ENCODE measurements at places on chromosomes 12 and 14.
A peak's percentile ranks its signal among the peaks of the same experiment; 100 is the strongest.

DNA sequence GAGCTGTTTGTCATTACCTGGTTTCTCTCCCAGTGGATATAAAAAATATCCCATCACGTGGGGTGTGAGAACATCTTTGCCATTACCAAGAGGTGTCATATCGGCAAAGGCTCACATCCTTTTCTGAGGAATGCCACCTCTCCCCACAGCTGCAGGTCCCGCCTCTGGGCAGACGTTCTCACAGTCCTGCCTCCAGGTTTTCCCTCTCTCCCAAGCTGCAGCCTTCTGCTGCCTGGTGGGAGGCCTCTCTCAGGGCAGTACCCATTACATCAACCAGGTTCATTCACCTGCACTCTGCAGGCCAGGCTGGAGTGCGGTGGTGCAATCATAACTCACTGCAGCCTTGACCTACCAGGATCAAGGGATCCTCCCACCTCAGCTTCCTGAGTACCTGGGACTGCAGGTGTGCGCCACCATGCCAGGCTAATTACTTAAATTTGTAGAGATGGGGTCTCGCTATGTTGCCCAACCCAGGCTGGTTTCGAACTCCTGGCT is 15.0 kb upstream of the TMEM119 start:
- no peak for DNase-seq

- DNase-seq: no peak
These were observed 1178.7 kb downstream of the AACS start for GRCh38 chr12:126243814-126244440.

GRCh38 chr12:43011383-43011926 is 421.9 kb upstream of the PRICKLE1 start:
- DNase-seq: no peak

- no peak for DNase-seq
These were observed 33.4 kb upstream of the RNASE3 start for GRCh38 chr14:20857630-20858261.

GRCh38 chr14:100803226-100803625 is 22.7 kb upstream of the MEG3 start:
- no peak for DNase-seq

DNA sequence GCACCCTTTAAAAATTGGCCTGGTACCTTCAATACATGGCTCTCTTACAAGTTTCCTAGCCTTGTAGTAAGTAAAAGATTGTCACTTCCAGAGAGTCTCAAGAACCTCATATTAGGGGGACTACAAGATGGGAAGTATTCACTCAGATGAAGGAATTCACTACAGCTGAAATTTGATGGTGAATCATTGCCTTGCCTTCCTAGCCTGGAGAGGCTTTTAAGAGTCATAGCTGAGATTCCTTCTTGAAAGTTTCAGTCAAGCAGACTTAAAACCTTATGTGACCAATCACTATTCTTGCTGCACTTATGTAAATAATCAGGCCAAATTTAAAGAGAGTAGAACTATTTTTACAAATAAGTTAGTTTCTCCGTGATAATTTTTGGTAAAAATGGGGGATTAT is 451.6 kb downstream of the TRHDE start:
- DNase-seq: no peak

GRCh38 chr12:34264110-34264509 is 241.8 kb downstream of the ALG10 start:
- DNase-seq: no peak

- DNase-seq: peak; percentile 17
These were observed 227.1 kb downstream of the C12orf50 start for GRCh38 chr12:87801860-87802720.

GRCh38 chr12:127035011-127035879 is 1231.7 kb upstream of the TMEM132C start:
- DNase-seq: no peak

DNA sequence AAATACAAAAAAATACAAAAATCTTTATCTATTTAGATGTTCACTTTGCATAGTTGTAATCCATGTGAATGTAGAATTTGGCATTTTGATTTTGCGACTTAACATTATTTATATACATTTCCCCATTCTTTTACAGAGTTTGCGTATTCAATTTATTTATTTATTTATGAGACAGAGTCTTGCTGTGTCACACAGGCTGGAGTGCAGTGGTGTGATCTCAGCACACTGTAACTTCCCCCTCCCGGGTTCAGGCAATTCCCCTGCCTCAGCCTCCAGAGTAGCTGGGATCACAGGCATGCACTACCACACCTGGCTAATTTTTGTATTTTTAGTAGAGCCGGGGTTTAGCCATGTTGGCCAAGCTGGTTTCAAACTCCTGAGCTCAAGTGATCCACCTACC is 25.3 kb upstream of the STRN3 start:
- DNase-seq: no peak

DNA sequence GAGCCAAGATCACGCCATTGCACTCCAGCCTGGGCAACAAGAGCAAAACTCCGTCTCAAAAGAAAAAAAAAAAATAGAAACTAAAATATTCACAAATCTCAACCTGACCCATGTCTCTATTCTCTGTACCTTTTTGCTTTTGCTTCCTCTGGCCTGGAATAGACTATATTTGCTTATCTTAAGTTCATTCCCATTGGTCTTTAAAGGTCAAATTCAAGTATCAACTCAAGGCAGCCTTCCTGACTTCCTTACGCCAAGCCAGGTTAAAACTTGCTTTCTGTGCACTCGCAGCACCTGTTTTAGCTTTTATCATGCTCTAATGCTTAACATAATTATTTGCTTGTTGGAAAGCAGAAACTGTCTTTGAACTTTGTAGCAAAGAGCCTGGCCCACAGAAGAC is 14.8 kb downstream of the PYM1 start:
- DNase-seq: no peak

- DNase-seq: no peak
These were observed 480 bp downstream of the PTPN6 start for GRCh38 chr12:6951551-6952120.

DNA sequence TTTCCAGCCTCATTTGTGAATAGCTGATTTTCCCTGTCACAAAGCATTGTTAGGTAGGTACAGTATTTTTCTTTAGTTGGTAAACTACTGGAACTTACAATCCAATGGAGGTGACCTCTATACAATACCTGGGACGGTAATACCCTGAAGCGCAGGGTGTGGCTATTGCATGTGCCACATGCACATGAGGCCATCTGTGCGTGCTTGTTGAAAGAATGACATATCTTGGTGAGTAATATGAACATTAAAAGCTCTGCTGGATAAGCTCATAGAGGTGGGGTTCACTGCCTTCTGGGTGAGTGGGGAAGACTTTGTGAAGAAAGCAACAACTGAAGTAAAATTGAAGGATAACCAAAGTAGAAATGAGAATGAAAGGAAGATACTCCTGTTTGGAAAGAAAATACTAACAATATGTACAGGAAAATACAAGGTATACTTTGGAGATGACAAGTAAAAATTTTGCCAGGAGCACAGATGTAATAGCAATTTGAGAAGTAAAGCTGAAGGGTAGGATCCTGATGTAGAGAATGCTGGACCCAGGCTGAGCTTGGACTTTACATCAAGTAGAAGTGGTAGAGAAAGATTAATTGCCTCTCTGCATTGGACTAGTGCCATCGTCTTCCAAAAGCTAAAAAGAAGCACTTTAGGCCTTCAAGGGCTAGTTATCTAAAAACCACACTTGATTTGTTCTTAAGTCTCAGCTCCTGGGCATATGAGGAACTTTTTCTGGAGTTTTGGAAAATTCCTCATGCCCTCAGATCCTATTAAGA is 97.1 kb downstream of the SLC38A6 start:
- DNase-seq: no peak

- DNase-seq: no peak
These were observed 60.2 kb upstream of the MDM1 start for GRCh38 chr12:68392376-68392775.

DNA sequence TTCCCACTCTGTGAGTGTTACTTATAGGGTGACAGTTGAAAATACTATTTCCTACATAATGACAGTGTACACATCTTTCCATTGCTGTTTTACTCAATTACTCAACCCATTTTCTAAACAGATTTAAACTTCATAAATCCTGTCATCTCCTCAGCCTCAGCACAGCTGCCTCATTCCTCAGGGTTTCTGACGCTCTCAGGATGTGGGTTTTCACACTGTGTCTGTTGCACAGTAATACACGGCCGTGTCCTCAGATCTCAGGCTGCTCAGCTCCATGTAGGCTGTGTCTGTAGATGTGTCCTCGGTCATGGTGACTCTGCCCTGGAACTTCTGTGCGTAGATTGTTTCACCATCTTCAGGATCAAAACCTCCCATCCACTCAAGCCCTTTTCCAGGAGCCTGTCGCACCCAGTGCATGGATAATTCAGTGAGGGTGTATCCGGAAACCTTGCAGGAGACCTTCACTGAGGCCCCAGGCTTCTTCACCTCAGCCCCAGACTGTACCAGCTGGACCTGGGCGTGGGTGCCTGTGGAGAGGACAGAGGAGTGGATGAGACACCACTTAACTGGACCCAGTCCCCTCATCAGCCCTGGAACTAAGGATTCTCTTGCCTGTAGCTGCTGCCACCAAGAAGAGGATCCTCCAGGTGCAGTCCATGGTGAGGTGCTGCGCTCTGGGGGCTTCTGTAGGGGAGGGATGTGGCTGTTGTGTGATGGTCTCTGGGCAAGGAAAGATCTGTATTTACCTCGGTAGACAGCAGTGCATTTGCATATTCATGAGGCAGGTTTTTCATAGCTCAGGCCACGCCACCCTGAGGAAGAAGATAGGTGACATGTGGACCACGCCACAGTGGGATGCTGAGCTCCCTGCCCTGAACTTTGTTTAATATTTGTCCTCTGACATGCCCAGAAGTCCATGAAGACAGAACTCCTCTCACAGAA is 750.2 kb downstream of the TMEM121 start:
- no peak for DNase-seq

DNA sequence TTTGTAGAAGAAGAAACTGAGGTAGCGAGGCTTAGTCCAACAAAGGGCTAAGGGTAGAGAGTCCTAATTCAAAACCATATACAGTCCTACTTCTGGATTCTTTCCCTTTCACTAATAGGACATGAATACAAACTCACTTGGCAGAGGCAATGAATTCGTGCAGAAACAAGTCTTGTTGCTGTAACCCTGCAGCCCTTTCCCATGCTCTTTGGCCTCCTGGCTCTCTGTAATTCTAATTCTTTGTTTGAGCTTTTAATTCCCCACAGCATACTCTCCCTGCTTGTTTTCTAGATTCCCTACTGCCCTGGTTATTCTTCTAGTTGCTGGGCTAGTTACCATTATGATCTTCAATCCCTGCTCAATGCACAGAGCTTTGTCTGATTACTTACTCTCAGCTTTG is 381.4 kb downstream of the ETNK1 start:
- DNase-seq: no peak

GRCh38 chr14:61362072-61362750 is 40.8 kb downstream of the PRKCH start:
- no peak for DNase-seq

- DNase-seq: no peak
These were observed 195.8 kb upstream of the CAND1 start for GRCh38 chr12:67073336-67073735.

DNA sequence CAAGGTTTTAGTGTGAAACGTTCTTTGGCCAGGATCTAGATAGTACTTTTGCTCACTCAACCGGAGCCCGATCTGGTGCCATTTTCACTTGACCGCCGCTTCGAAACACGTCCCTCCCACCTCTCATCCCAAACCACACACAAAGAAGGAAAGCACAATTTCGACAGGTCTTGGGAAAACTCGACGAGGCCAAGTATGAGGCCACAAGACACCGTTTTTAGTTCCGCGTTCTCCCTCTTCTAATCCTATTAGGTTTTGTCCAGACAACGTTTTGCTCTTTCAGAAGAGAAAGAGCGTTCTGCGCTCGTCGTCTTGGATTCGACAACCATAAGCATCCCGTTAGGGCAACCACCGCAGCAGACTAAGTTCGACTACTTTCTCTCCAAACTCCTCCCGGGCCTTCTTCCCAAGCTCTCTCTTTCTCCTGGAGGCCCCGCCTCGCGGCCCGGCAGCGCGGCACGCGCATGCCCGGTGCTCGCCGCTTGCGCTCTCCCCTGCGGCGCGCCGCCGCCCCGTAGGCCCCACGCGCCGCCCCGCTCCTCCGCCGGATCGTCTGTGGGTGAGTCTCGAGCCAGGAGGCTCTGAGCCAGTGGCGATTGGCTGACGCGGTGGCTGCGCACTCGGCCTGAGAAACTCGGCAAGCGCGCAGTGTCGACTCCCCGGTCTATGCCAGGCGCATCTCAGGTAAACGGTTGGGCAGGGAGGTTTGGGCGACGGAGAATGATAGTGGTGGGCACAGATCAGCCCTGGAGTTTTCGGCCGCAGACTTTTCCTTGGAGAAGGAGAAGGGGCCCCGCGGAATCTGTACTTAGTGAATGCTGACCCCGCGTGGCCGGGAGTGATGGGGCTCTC is at the start of gene MIPOL1:
TSS of gene MIPOL1 (plus strand) at position 517 of the 852 bp plus-strand sequence. CDS start 49,952 bp downstream, outside the sequence.
- DNase-seq: peak; percentile 86

GRCh38 chr14:23735394-23735793 is 99.2 kb downstream of the DHRS2 start:
- DNase-seq: no peak

DNA sequence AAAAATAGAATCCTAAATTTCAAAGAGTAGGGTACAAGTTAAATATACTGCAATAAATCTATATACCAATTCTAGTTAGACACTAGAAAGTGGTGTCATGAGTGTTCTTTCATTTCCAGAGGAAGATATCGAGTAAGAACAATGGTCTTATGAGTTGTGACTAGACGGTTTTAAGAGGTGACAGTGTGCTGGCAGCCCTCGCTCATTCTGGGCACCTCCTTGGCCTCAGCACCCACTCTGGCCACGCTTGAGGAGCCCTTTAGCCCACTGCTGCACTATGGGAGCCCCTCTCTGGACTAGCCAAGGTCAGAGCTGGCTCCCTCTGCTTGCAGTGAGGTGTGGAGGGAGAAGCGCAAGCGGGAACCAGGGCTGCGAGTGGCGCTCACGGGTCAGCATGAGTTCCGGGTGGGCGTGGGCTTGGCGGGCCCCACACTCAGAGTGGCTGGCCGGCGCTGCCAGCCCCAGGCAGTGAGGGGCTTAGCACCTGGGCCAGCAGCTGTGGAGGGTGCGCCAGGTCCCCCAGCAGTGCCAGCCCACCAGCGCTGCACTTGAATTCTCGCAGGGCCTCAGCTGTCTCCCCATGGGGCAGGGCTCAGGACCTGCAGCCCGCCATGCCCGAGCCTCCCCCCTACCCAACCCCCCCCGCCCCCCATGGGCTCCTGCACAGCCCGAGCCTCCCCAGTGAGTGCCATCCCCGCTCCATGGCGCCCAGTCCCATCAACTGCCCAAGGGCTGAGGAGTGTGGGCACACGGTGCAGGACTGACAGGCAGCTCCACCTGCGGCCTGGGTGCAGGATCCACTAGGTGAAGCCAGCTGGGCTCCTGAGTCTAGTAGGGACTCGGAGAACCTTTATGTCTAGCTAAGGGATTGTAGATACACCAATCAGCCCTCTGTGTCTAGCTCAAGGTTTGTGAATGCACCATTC is 18.7 kb downstream of the PRKD1 start:
- DNase-seq: no peak

DNA sequence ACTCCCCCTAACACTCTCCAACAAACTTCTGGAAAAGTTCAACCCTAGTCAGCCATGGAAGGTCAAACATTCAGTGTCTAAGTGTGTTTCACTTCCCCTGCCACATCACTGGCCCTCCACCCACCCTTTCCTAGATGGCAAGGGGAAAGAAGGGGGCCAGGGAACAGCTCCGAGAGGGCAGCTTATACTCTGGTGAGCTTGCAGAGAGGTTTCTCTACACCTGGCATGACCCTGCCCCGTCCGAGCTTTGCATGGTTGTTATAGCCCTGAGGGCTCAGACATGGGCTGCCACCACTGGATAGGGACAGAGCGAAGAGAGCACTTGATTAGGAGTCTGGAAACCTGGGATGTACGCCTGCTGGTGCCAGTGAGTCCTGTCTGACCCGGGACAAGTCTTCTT is 4.0 kb downstream of the ACVRL1 start:
- DNase-seq: no peak

Data from COR-L47 (cell line).